ENCODE measurements at places on chromosomes 4 and X.

- DNase-seq, result no peak
These were observed 447 bp downstream of the PDZD11 start for GRCh38 chrX:70289168-70289792.

- no peak for DNase-seq
These were observed 1366.1 kb downstream of the FAM133A start for GRCh38 chrX:95040104-95040503.

GRCh38 chr4:128517739-128518510, 230.3 kb upstream of the PGRMC2 start:
- DNase-seq, result no peak

- no peak for DNase-seq
These were observed 261.6 kb upstream of the STS start for GRCh38 chrX:6885909-6886308.

DNA sequence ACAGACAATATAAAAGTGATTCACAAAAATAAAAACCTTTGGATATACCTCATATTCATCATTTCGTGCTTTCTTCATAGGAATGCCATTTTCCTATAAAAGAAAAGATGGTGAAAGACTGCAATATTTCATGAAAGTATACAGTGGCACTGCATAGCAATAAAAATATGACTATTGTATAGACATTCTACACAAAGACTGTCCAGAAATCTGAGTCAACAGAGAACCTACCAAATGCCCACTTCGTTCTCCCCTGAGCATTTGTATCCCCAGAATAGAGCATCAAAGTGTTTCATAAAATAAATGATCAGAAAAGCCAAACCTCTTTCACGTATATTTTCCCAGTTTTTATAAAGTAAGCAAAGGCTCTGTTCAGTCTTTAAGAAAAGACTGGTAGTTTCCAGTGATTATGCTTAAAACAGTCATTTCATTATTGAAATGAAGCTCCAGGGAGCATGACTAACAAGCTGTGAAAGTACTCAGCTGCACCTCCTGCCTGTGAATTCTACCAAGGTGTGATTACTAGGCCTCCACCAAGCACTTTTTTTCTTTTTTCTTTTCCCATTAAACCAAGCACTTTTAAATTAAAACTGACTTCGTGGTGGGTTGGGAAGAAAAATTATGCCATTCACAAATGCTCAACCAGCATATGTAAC, 20.2 kb downstream of the PPA2 start:
- no peak for DNase-seq

DNA sequence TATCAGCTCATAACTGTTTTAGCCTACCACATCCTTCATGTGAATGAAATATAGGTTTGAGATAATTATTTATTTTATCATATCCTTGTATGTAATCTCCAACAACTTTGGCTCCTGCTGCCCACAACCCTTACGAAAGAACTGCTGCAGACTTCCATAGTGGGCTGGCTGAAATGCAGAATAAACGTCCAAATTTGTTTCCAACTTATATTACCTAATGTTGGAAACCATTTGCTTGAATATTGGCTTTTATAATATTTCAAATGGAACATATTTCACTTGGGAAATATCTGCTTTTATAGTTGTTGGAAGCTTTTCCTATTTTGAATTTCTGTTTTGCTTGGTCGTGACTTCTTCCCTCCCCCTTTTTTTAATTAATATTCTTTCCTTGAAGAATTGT, 45.0 kb upstream of the ITM2A start:
- DNase-seq, result no peak

DNA sequence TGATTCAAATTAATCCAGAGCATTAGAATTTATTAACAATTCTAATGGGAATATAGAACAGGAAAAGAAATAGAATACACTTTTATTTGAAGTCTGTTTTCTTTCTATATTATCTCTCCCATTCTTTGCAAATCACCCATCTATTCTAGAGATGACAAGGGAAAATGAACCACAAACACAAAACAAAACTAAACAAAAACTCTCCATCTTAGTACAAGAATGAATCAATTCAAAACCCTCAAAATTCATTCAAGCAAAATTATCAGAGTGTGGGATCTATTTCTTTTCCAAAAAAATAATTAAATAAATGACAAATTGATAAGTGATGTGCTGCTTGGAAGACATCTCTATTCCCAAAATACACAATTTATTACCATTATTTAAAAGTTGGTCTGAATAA, 400.1 kb upstream of the NWD2 start:
- DNase-seq, result no peak

DNA sequence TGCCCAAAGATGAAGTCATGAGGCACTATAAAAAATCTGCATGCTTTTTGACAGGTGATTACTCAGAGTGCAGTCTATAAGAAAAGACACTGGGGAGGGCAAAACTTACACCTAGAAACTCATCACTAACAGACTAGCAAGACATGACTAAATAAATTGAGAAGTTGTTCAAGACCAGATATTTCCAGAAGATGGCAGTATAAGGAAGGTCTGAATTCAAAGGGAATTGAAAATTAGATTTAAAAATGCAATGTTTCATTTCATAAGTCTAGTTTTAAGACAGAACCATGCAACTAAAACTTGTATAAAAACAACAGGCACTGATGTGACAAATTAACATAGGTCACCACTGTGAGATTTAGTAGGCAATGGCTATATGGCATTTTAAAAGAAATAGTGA, 232.5 kb upstream of the POF1B start:
- peak; percentile 0 for DNase-seq

DNA sequence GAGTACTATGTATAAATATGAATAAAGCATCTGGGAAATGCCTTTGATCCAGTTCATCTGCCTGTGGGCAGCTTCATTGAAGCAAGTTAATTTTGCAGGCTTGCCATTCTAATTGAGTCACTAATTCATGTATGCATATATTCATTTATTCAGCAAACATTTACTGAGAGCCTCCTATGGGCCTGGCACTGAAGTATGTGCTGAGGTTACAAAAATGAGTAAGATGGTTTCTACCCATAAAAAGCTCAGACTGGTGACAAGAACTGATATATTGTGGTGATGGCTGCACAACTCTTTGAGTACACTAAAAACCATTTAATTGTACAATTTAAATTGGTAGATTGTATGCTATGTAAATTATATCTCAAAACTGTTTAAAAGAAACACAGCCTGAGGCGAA, 1.1 kb upstream of the MRPL1 start:
- peak; percentile 34 for DNase-seq

DNA sequence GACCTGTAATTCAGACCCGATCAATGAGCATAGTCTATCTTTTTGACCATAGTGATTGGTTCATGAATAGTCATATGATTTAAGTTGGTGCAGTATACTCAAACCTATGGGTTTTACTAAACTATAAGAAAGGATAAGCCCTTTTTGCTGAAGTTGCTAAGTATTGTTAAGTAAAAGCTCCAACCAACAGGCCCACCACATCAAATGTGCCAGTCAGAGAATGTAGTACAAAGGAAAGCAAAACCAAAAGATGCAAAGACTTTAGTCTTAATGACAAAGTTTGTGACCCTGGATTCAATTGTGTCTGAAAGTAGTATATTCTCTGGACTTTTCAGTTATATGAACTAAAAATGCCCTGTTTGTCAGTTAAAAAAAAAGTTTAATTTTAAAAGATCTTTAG, 208.1 kb upstream of the TET2 start:
- no peak for DNase-seq

DNA sequence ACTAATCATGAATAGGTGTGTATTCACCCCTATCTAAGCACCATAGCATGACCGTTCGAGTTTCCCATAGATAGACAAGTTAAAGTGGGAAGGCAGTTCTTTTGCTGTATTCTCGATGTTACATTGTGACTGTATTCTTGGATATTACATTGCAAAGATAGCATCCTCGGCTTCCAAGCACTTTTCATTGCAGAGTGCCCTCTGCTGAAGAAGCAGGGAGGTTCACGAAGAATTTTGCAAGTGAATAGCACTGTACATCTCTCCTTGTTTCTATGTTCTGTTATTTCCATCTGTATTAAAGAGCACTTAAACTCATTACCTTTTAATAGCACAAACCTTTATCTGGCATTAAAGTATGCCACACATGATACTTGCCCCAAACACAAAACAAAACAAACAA, 426.7 kb upstream of the ARX start:
- DNase-seq, result no peak

DNA sequence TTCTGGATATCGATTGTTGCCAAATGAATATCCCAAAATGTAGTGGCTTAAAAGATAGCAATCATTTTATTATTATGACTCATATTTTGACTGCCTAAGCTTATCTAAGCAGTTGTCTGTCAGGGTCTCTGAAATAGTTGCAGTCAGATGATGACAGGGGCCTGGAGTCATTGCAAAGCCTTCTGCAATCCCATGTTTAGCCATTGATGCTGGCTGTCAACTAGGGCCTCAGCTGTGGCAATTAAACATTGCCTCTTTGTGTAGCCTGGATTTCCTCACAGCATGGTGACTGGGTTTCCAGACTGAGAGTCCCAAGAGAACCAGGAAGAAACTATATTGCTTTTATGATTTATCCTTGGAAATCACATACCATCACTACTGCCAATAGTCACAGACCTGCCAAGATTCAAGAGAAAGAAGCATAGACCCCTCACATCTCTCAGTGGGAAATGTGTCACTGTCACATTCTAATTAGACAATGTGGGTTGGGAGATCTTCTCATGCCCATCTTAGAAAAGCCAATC, 227.3 kb upstream of the NOCT start:
- no peak for DNase-seq

GRCh38 chr4:32824336-32824735, 2104.2 kb downstream of the PCDH7 start:
- DNase-seq, result no peak

DNA sequence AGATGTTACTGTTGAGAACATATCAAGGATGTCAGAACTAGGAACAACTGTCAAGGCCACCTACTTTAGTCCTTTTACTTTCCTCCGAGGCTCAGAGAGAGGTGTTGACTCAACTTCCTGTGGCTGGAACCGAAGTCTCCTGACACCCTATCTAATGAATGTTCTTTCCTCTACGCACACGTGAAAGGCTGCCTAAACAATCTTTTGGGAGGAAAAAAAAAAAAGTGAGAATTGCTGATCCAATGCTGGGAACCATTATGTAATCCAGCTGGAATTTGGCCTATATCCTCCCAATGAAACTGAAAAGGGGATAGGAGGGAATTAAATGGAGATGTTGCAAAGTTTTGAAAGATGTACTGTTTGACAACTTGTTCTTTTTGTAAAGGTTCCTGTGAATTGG, 8.3 kb upstream of the MAP7D3 start:
- no peak for DNase-seq

GRCh38 chr4:69843932-69844331, 16.0 kb downstream of the SULT1E1 start:
- no peak for DNase-seq

- no peak for DNase-seq
These were observed 530.3 kb downstream of the EPHA5 start for GRCh38 chr4:65139998-65140397.

- DNase-seq, result no peak
These were observed 27.1 kb downstream of the IGFBP7 start for GRCh38 chr4:57083090-57083489.

DNA sequence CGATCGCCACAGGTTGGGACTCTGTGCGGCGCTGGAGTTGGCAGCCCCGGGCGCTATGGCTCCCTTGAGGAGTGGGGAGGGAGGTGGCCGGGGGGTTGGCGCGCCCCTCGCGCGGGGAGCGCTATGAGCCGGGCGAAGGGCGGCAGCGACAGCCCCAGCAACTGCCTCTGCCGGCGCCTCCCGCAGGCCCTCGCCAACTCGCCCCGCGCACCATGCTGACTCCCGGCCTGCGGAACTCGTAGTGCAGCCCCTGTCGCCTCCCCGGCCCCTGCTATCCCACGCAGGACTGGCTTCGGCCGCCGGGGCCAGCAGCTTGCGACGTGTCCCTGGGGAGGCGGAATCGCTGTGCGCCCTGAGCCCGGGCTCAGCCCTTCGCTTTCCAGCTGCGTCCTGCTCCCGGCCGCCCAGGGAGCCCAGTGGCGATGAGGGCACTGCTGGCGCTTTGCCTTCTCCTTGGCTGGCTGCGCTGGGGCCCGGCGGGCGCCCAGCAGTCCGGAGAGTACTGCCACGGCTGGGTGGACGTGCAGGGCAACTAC, 415 bp downstream of the SHISA3 start:
- no peak for DNase-seq

DNA sequence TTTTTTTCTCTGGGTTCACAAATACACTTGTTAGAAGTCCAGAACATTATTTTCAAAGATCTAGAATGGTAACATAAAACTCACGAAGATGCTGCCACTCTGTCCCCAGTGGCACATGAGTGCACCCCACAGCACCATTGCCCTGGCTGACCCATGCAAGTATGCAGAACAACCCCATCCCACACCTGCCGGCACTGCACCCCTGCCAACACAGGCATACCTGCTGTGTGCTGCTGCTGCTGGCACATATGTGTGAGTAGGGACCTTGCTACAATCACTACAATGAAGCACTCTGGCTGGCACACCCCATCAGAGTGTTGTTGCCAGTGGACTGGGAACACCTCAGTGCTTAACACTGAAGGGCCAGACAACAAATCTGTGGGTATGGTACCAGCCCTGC, 66.9 kb downstream of the CISD2 start:
- no peak for DNase-seq

DNA sequence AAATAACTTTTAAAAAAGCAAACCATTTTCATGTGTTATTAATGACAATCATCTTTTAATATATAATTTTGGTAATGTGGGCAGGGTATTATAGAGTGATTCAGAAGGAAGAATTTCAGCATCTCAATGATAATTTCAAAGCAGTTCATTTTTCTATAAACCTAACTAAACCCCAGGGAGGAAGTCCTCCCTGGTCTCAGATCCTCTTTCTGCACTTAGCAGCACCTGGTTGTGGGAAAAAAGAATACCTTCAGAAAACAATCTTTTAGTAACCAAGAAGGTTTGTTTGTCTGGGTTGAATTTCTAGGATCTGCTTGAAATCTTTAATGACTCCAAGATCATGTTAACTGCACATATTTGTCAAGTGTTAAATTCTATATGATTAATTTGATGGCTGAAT, 29.9 kb downstream of the DKK2 start:
- DNase-seq, result no peak

GRCh38 chr4:109945056-109945455, 32.4 kb downstream of the EGF start:
- no peak for DNase-seq
